ENCODE measurements at places on chromosomes 1 and 21.

- no peak for DNase-seq
Measured at GRCh38 chr1:226967665-226968064, 27.6 kb downstream of the COQ8A start.

- no peak for DNase-seq
Measured at GRCh38 chr1:95282518-95282895, 48.5 kb downstream of the RWDD3 start.

DNA sequence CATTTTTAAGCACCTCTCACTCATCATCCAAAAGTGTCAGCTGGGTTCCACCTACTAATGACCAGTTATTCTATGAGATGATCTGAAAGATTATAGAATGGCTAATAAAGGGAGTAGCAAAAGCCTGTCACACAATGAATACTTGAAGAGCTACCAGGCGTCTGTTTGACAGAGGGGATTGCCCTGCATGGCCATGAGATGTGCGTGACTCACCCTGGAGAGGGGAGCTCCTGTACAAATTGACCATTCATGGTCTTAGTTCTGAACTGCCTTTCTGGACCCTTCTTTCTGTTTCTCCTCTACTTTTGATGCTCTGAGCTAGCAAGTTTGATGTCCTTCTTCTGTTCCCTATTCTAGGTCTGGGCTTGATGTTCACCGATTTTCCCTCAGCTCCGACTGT is 85.2 kb upstream of the ABCD3 start:
- no peak for DNase-seq

GRCh38 chr1:32454726-32455125 is 10.1 kb upstream of the ZBTB8B start:
- peak; percentile 88 for DNase-seq

GRCh38 chr1:246139745-246140182 is 367.3 kb downstream of the SMYD3 start:
- DNase-seq: no peak

DNA sequence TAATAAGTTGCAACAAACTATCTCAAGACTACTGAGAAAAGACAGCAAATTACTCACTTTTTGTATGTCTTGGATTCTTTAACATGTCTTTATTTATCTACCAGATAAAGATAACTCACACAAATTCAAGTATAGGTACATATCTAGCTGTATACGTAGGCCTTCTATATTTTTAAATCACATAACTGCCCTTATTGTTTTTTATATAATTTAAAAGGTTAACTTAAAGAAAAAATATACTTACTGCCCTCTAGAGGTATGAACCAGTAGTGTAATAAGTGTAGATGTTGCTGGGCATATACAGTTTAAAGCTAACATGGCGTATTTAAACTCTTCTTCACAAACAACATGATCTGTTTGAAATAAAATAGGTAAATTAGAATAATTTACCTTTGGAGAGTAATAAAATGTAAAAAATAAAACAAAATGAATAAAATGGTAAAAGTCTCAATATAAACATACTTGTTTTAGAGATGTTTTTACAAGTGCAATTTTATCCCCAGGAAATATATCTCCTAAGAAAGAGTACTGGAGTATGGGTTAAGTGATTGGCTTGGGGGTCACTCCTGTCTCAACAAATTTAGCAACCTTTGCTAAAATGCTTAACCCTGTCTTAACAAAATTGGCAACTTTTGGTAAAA is 235.2 kb downstream of the KCNT2 start:
- no peak for DNase-seq

- DNase-seq: no peak
Measured at GRCh38 chr1:186799689-186800054, 29.1 kb upstream of the PLA2G4A start.

- no peak for DNase-seq
Measured at GRCh38 chr1:200625381-200625824, 4.9 kb upstream of the KIF14 start.

- DNase-seq: no peak
Measured at GRCh38 chr1:11502516-11502915, 23.6 kb downstream of the DISP3 start.

DNA sequence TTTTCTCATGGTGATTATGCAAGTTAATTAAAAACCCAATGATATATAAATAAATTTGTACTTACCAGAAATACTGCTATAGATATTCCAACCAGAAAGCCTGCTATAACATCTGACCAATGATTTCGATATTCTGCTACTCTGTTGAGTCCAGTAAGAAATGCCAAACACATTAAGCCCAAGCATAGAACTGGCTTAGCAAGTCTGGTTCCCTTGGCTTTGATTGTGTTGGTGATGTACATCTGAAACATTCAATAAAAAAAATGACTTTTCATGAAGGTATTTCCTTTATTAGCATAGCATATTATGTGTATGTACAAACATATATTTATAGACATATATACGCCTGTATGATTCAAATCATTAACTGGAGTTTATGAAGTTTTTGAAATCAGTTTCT is 82.8 kb downstream of the PLPPR5 start:
- no peak for DNase-seq
